ENCODE measurements at places on chromosomes 6 and 20.

GRCh38 chr20:2698186-2698817, 5.7 kb downstream of the EBF4 start:
- peaks cover 15% of the 10 kb centered on the region for H3K4me1 ChIP-seq
- H3K4me3 ChIP-seq: no peak overlapping the region
- no peak overlapping the region for H3K27ac ChIP-seq
- H3K27me3 ChIP-seq: no peaks in the 10 kb centered on the region

DNA sequence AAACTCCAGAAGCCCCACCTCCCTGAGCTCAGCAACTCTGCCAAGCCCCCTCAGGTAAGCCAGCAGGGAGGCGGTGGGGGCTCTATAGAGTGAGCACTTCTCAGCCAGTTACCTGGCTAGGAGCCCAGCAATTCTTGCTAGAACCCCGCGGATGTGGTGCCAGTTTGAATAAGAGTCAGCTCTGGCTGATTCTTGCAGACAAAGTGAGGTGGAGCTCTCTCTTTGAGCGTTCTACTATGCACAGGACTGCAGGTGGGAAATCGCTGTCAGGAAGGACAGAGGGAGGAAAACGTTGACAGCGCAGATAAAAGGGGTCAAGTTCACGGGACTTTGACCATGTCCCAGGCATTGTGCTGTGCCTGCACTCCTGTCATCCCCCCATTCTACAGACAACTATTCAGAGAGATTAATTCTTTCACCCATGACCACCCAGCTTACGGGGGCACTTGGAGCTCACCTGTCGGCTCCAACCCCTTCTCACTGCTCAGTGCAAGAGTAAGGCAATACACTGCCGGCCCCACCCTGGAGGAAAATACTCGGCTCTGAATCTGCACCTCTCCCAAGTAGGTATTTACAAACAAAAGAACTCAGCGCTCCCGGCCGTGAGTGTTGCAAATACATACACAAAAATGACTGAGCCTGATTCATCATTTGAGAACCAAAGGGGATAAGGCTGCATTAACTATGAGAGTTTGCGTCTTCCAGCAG, 92.9 kb downstream of the ANKRD60 start:
- H3K4me1 ChIP-seq: peaks cover 17% of the 10 kb centered on the region
- peaks cover 20% of the 10 kb centered on the region for H3K27me3 ChIP-seq
- DNase-seq: peak; percentile 50
- no peak overlapping the region for H3K27ac ChIP-seq

DNA sequence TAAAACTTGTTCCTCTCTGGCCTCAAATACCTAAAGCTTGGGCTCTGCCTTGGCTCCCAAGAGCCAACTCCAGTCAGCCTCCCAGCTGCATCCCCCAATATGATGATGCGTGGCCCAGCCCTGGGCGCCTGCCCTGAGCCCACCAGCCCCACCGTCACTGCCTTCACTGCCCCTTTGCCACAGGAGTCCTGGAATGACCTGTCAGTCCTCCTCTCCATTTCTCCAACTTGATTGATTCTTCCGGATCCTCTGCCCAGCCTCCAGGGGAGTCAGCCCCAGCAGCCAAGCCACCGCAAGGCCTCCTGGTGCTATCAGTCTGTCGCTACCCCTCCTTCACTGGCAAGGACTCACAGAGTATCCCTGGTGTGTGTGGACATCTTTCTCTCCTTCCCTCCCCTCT, 96.7 kb upstream of the PMEPA1 start:
- H3K36me3 ChIP-seq: no peaks in the 10 kb centered on the region
- H3K4me1 ChIP-seq: peaks cover 40% of the 10 kb centered on the region
- H3K27ac ChIP-seq: no peak overlapping the region
- no peak overlapping the region for H3K4me3 ChIP-seq
- H3K27me3 ChIP-seq: no peaks in the 10 kb centered on the region
- no peak for DNase-seq

DNA sequence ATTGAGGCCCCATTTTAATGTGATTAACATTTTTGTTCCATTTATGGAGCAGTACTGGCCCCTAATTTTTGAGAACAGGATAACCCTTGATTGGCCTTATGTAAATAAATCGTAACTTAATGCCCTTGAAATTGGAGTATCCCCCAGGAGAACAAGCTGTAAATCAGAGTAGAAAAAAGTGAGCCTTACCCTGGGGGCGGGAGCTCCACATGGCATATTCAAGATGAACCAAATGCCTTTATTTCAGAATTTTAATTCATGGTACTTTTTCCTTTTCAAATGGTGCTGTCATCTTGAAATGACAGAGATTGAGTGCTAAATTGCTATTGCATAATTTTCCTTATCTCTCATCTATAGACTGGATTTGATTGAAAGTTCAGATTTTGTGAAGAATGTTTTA, 809.5 kb upstream of the FLRT3 start:
- no peak overlapping the region for H3K27ac ChIP-seq
- H3K4me3 ChIP-seq: no peak overlapping the region
- no peaks in the 10 kb centered on the region for H3K4me1 ChIP-seq
- no peaks in the 10 kb centered on the region for H3K36me3 ChIP-seq
- DNase-seq: no peak
- no peaks in the 10 kb centered on the region for H3K27me3 ChIP-seq

GRCh38 chr6:137950581-137950980, 83.5 kb downstream of the TNFAIP3 start:
- H3K27ac ChIP-seq: no peak overlapping the region
- DNase-seq: no peak
- no peaks in the 10 kb centered on the region for H3K36me3 ChIP-seq
- H3K4me1 ChIP-seq: no peaks in the 10 kb centered on the region
- no peaks in the 10 kb centered on the region for H3K27me3 ChIP-seq

GRCh38 chr6:139711804-139712585, 337.5 kb upstream of the CITED2 start:
- no peaks in the 10 kb centered on the region for H3K27me3 ChIP-seq
- H3K27ac ChIP-seq: no peak overlapping the region
- no peaks in the 10 kb centered on the region for H3K36me3 ChIP-seq
- H3K4me1 ChIP-seq: peaks cover 24% of the 10 kb centered on the region

DNA sequence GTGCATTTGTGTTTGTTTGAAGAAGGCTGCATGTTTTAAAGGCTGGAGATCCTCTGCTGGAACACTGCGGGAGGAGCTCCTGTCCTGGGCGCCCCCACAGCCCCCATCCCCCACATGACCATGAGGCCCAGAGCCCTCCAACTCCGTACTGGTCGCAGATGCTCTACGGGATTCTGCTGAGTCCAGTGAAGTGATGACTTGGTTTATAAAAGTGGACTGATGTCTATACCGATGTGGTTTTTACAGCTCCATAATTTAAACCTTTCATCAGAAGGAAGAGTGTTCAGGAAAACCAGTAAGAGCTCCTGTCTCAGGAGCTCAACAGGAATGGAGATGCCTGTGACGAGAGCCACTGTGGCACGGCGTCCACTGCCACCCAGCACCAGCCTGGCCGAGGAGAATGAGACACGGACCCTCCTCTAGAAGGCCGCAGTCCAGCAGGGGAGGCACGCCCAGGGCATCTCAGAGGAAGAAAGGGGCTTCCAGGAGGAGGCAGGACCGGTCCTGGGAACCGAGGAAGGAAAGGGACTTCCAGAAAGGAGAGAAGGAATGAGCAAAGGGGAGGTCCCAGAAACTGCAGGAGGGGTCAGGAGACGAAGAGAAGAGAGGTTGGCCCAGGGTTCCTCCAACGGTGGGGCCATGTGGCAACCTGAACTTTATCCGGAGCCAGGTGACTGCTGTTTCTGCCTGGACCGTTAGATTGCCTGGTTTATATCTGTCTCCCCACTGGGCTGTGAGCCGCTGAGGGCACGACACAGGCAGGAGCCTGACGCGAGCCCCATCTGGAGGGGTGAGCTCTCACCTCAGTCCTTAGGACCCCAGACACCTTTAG, 26.9 kb downstream of the BFSP1 start:
- H3K27ac ChIP-seq: no peak overlapping the region
- peak; percentile 63 for DNase-seq
- H3K36me3 ChIP-seq: no peaks in the 10 kb centered on the region
- no peaks in the 10 kb centered on the region for H3K27me3 ChIP-seq
- H3K4me3 ChIP-seq: peak overlapping the region; percentile 54
- H3K4me1 ChIP-seq: peaks cover 10% of the 10 kb centered on the region

GRCh38 chr20:64148581-64148980, 15.7 kb upstream of the MYT1 start:
- peak; percentile 44 for DNase-seq
- H3K27ac ChIP-seq: no peak overlapping the region
- H3K4me3 ChIP-seq: no peak overlapping the region
- peaks cover 25% of the 10 kb centered on the region for H3K27me3 ChIP-seq
- H3K36me3 ChIP-seq: no peaks in the 10 kb centered on the region

- DNase-seq: no peak
- no peak overlapping the region for H3K4me3 ChIP-seq
Measured at GRCh38 chr6:36639171-36639808, 39.2 kb upstream of the CDKN1A start.

DNA sequence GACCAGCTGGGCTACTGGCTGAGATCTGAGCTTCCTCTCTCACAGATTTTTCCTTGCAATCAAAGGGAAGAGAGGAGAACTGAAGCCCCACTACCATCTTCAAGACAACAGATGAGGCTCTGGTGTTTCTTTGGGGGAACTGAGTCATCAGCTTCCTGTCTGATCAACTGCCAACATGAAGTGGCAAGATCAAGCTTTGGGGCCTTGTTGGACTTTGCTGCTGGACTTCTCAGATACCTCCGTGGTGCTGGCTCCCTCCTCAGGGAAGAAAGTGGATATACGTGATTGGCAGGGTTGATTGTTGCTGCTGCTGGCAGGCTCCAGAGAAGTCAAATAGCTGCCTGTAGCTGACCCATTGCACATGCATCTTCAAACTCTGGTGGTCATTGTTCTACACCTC, 3.6 kb upstream of the TOX2 start:
- no peak overlapping the region for H3K27ac ChIP-seq
- no peak for DNase-seq
- peaks cover 14% of the 10 kb centered on the region for H3K27me3 ChIP-seq
- H3K4me3 ChIP-seq: no peak overlapping the region
- H3K36me3 ChIP-seq: no peaks in the 10 kb centered on the region

DNA sequence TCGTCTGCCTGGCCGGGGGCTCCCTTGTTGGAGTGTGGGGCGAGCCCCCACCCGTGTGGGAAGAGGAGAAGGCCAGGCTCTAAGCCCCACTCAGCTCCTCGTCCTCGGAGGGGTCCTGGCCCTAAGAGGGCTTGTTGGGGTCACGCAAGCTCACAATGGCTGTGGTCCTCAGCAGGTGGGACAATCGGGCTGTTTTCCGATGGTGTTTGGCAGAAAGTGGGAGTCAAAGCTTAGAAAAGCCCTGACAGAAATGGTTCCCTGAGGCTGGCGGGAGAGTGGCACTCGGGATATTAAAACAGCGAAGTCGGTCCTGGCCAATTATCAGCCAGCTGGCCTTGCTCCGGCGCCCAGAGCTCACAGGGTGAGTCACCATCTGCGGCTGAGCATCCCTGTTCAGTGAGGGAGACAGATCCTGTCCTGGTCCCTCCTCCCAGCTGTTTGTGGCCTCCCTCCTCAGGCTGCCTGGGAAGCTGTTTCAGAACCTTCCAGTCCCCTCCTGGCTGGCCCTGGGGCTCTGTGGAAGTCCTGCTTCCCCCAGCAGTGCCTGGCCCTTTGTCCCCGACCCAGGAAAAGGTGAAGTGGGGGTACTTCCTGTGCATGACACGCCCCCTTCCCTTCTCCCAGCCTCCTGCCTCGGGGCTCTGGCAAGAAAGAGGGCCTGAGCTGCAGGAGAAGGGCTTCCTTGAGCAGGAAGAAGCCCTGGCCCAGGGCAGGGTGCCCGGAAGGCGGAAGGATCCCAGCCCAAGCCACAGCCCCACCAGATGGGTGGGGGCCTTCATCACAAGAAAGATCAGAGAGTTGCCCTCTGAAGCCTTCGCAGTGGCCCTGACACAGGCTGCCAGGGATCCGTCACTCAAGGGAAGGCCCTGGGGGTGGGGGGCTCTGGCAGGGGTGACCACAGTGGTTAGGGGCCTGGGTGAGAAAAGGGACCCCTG, 53.6 kb upstream of the BHLHE23 start:
- H3K4me3 ChIP-seq: no peak overlapping the region
- no peaks in the 10 kb centered on the region for H3K36me3 ChIP-seq
- H3K4me1 ChIP-seq: peaks cover 9% of the 10 kb centered on the region
- peaks cover 55% of the 10 kb centered on the region for H3K27me3 ChIP-seq
